ENCODE measurements at places on chromosomes 11 and 22. TPM values are rescaled to one million over a fixed set of nuclear protein-coding genes. Genes with fewer than 3 reads are reported as not detected.

- no peak for DNase-seq
Observed at GRCh38 chr11:837189-837989, 4.6 kb downstream of the CD151 start.

DNA sequence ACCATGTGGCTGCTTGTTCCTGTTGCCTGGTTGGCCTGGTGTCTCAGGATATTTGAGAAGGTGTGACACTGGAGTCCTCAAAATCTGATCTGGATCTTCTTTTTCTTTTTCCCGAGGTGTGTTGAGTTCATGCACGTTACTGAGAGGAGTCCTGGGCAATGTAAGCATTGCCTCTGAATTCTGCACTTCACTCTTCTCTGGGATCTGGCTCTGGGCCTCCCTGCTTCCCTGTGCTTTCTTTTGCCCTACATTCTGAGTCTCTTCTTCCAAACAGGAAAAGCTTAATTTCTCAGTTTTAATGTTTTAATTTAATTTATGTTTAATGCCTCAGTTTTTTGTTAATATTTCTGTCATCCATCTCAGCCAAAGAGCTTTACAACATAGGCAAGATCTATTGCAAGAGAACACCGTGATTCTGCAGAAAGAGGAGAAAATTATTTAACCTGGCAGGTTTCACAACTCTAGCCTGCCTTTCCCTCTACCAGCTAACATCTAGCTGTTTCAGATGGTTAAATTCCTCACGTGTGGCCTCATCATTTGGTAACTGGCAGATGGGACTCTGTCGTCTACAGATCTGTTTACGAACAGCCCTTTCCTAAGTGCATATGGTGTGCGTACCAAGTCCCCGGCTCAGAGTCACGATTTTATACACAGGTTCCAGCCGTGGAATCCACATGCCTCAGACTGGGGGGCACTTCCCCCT lies 24.7 kb downstream of the LDLRAD3 start:
- no peak for DNase-seq

GRCh38 chr22:26579331-26579886 lies 10.5 kb downstream of the TPST2 start:
- DNase-seq: no peak

DNA sequence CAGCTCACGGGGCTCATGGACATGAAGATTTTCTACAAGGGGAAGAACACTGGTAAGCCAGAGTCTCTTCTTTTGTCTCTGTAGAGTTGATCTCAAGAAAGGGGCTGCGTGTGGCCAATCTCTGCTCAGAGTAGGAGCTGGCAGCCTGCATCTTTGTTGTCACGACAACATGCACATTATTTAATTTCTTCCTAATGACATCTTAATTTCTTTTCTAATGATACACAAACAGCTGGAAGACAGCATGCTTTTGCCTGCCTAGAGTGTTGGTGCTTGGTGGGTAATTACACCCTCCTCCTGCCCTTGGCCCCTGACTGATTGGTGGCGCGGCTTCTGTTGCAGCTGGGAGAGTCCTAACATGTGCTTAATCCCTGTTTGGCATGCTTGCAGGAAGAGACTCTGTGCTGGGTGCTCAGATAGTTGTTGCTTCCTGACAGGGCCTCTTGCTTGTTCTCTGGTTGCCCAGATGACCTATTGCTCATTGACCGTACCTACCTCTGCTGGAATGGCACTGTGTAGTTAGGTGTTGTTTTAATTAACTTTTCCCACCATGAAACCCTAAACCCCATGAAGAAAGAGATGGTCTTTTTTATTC lies 106.9 kb upstream of the SORL1-AS1 start:
- DNase-seq: no peak

Gene HOATZ
- total RNA-seq: not detected

Measured in glomerular endothelial cell (primary cell).